Trophoblast cell (in vitro differentiated cells and primary cell): ENCODE measurements at places on chromosomes 11 and 22.

DNA sequence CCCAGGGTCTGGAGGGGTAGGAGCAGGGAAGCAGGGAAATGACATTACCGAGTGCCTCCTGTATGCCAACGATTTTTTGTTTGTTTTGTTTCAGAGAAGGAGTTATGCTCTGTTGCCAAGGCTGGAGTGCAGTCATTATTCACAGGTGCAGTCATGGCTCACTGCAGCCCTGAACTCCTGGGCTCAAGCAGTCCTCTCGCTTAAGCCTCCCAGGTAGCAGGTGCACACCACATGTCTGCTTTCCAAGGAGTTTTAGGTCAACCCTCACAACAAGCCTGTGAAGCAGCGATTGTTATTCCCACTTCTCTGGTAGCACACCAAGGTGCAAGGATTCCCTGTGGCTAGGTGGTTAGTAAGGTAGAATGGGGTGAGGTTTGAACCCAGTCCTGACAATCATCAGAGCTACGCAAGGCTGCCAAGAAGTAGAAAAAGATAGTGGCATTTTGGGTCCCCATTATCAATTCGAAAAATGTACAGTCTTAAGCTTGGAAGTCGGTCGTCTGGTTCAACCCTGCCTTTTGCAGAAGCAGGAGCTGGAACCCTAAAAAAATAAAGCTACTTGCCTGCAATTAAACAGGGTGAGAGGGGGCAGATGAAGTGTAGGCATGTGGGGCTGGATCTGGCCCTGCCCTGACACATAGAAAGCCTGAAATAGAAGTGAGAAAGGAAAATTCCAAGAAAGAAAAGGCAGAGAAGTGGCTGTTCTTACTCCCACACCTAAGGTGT is 9.1 kb downstream of the UCP3 start:
- no peaks in the 10 kb centered on the region for H3K4me1 ChIP-seq
- no peak for DNase-seq
- H3K27ac ChIP-seq = no peak overlapping the region
- no peak overlapping the region for H3K4me3 ChIP-seq

DNA sequence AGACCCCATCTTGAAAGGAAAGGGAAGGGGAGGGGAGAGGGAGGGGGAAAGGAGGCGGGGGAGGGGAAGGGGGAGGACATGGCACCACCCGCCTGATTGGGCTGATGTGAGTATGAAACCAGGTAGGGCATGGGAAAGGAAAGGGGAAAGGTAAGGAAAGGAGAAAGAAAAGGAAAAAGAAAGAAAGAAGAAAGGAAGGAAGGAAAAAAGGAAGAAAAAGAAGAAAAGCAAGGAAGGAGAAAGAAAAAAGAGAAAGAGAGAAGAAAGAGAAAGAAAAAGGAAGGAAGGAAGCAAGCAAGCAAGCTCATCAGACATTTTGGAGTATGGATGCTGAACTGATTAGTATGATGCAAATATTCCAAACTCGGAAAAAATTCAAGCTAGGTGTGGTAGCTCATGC is 36.0 kb upstream of the TFIP11 start:
- peaks cover 3% of the 10 kb centered on the region for H3K36me3 ChIP-seq
- peaks cover 8% of the 10 kb centered on the region for H3K4me1 ChIP-seq
- no peaks in the 10 kb centered on the region for H3K27me3 ChIP-seq
- H3K27ac ChIP-seq = no peak overlapping the region

DNA sequence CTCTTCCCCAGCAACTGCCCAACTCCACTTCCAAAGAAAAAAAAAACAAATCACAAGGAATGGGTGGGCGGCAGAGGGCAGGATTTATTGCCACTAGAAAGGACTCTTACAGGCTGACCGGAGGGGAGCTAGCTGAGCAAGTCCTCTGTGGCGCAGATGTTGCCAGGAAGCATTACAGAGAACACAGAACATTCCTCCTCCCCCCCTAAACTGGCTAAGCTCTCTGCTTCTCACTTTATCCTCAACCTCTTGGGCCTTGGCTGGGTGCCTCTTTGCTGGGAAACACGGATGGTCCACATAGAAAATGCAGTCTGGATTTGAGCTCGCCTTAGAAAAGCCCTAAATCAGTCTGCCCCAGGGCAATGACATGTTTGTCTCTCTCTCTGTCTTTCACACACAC is 12.6 kb upstream of the FJX1 start:
- DNase-seq = no peak
- no peaks in the 10 kb centered on the region for H3K27me3 ChIP-seq
- no peaks in the 10 kb centered on the region for H3K36me3 ChIP-seq
- H3K4me1 ChIP-seq = no peaks in the 10 kb centered on the region
- H3K4me3 ChIP-seq = no peak overlapping the region

DNA sequence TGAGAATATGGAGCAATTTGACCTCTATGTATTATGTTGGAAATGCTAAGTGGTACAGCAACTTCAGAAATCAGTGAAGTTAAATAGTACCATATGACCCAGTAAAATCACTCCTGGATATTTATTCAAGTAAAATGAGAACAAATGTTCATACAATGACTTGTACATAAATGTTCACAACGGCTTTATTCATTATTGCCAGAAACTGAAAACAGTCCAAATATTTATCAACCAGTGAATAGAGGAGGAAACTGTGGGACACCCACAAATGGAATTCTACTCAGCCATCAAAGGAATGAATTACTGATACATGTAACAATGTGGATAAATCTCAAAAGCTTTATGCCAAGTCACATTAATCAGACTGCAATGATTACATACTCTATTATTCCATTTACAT is 416.3 kb downstream of the AASDHPPT start:
- DNase-seq = no peak
- H3K27me3 ChIP-seq = no peaks in the 10 kb centered on the region
- no peaks in the 10 kb centered on the region for H3K4me1 ChIP-seq
- H3K4me3 ChIP-seq = no peak overlapping the region
- H3K36me3 ChIP-seq = no peaks in the 10 kb centered on the region

GRCh38 chr11:3669742-3670183 is 1.4 kb downstream of the CHRNA10 start:
- H3K4me1 ChIP-seq = peaks cover 4% of the 10 kb centered on the region
- H3K27ac ChIP-seq = no peak overlapping the region
- no peak for DNase-seq
